ENCODE measurements at places on chromosomes 7 and 10. TPM values are rescaled to one million over a fixed set of nuclear protein-coding genes. Genes with fewer than 3 reads are reported as not detected.
A peak's percentile ranks its signal among the peaks of the same experiment; 100 is the strongest.

Gene ACBD7
- 0.63 TPM for total RNA-seq

DNA sequence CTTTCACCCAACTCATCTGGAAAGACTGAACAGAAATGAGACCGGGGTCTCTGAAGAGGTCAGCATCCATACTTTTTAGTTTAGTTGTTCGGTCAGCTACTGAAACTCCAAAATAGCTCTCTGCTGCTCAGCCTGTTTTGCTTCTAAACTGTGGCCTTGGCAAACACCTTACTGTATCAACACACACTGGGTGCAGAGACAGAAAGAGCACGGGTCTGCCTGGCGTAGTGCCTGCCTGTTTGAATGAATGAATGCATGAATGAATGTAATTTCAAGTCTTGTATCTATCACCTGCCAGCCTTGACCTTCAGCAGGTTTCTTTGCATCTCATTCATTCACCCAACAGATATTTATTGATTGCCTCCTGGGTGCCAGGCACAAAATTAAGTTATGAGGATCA lies 98.4 kb downstream of the PLPP4 start:
- DNase-seq, result no peak

DNA sequence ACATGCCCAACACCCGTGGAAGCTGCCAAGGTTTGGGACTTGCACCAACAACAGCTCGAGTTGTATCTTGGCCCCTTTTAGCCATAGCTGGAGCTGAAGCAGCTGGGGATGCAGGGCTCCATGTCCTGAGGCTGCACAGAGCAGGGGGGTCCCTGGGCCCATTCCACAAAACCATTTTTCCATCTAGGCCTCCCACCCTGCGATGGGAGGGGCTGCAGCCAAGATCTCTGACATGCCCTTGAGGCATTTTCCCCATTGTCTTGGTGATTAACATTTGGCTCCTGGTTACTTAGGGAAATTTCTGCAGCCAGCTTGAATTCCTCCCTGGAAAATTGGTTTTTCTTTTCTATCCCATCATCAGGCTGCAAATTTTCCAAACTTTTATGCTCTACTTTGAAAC lies 637.8 kb upstream of the VSTM2A start:
- DNase-seq, result no peak

Gene MORN4
- 14.2 TPM for total RNA-seq

Gene ADGRA1
- not detected for total RNA-seq

Gene ANKRD30A
- total RNA-seq, result not detected

Gene EPHA1
- total RNA-seq, result 1.2 TPM

- no peak for DNase-seq
Measured at GRCh38 chr7:137753948-137754851, 92.6 kb downstream of the DGKI start.

GRCh38 chr7:113562801-113563200 lies 356.0 kb downstream of the PPP1R3A start:
- no peak for DNase-seq

Gene GIMAP6
- total RNA-seq, result not detected

Gene NUTM2E
- total RNA-seq, result 0.12 TPM

Gene CALHM1
- not detected for total RNA-seq

Gene PILRA
- 0.65 TPM for total RNA-seq

GRCh38 chr10:110101464-110102144 lies 93.8 kb downstream of the ADD3 start:
- no peak for DNase-seq

Gene TIMM23
- 89.9 TPM for total RNA-seq

DNA sequence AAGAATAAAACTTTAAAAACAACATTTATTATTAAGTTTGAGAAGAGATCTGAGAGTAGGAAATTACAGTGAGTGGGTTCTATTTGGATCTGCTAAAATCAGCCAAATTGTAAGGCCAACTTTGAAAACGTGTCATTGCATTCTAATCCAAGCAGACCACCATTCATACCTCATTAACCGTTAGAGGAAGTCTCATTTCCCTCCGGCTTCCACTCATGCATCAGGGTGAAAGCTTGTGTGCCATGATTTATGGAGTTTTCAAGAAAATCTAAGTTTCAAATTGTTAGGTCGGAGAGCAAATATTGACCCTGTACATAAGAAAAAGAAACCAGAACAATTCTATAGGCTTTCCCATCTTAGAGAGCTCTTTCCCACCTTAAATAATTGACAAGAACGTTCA lies 166.6 kb upstream of the NRG3 start:
- DNase-seq, result no peak

DNA sequence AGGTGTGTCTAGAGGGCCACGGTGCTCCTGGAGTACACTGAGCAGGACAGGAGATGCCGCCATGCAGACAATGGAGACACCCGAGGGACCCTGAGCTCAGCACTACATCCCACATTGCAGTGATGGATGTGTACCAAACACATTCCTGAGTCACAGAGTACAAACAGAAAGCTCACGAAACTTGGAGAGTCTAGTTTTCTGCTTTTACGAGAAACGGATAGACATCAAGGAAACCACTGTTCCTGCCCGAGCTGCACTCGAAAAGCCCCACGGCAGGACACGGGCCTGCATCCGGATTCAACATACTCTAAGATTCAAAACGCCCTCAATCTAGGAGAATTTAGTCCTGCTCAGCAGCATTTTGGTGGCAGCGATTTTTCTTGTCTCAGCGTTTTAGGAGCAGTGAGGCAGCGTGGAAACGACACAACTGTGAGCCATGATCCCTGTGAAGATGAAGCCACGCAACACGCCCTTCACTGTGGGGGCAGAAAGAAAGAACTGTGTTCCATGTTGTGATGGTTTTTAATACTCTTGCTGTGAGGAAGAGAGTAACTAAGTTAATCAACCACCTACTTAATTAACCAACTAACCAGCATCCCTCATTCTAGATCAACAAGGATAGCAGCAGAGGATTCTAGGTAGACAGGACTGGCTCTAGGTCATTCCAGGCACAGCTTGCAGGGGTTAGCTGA lies 3.2 kb downstream of the TNS3 start:
- no peak for DNase-seq

Gene LBX1
- not detected for total RNA-seq

GRCh38 chr10:71804077-71804476 lies 30.8 kb upstream of the VSIR start:
- no peak for DNase-seq

GRCh38 chr10:45278860-45279498 lies 36.4 kb downstream of the OR13A1 start:
- DNase-seq, result no peak

- DNase-seq, result no peak
Measured at GRCh38 chr7:29359482-29360093, 165.0 kb downstream of the CHN2 start.

DNA sequence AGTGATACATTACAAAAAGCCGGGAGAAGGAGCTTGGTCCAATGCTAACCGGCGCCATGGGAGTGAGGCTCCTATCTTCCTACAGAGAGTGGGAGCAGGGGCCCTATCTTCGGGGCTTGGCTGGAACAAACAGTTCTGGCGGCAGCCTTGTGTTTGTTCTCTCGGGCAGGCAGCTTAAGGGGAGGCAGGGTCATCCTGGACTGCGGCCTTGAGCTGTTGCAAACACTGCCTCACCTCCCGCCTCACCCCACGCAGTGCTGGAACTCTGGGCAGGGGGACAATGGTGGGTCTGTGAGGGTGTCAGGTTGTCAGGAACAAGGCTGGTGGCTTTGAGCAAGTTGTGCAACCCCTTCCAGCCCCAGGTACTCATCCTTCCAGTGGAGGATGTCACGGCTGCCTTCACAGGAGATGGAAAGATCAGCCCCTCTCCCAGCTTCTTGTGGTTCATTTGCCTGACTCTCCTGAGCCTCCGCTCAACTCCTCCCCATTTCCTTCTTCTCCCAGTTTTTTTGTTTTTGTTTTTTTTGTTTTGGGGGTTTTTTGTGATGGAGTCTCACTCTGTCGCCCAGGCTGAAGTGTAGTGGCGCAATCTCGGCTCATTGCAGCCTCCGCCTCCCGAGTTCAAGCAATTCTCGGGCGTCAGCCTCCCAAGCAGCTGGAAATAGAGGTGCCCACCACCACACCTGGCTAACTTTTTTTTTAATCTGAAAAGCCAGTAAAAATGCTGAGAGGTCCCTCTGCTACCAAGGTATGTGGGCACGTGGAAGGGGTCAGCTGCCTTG lies 57.4 kb downstream of the SPOCK2 start:
- DNase-seq, result no peak

DNA sequence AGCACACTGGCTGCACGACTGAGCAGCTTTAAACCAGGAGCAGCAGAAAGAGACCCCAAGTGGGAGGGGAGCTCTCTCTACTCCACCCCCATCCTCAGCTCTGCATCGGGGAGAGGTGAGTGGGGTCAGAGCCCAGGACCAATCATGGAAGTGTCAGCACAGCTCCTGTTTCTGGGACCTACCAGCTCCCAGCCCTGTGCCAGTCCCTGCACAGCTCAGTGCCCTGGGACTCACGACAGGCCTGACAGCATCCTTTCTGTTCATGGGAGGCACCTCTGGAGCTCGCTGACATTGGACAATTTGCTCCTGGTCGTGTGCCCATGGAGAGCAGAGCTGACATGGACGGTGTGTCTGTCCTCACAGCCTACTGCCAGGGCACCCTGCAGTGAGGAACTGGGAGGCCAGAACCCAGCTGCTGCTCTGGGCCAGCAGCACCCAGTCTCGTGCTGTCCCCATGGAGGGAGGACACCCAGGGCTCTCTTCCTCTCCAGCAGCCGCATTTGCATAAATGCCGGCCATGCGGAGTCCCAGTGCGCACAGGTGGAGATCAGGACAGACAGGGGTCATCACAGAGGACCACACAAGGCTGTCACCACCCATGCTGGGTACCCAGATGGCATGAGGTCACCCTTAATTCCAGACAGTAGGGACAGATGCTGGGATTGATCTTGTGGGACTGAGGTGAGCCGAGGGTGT lies 45.9 kb upstream of the MSMB start:
- DNase-seq, result no peak

Gene AGR3
- total RNA-seq, result not detected

Gene ABCA13
- total RNA-seq, result 0.20 TPM

GRCh38 chr10:60139798-60140566 lies 233.6 kb upstream of the CCDC6 start:
- DNase-seq, result peak; percentile 84

Gene MBL2
- total RNA-seq, result not detected

DNA sequence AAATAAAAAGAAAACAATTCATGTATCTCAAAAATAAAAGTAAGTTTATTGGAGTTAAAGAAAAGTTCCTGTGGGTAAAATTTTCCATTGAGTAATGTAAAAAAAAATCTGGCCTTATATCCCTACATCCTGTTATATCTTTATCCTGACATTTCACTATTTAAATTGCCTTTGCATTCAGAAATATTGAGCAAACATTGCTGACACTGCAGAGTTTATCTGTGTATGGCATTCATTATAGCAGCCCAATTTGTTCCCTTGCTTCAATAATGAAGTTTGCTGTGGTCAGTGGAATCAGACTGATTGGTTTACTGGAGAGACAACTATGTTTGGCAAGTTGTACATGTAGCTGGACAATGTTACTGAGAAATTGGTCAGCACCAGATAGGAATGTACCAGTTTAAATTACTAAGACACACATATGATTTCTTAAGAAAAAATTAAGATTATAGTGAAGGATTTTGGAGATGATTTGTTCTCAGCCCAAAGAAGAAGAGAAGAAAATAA lies 271.7 kb downstream of the ANKRD7 start:
- DNase-seq, result no peak

GRCh38 chr10:80191589-80192270 lies 13.6 kb downstream of the ANXA11 start:
- peak; percentile 83 for DNase-seq

Gene CNOT4
- total RNA-seq, result 18.5 TPM

Gene MLXIPL
- total RNA-seq, result 1.5 TPM

Gene PDZD7
- 0.58 TPM for total RNA-seq

GRCh38 chr7:35555934-35556333 lies 139.0 kb downstream of the HERPUD2 start:
- peak; percentile 81 for DNase-seq

GRCh38 chr7:27435461-27435860 lies 192.9 kb downstream of the EVX1 start:
- DNase-seq, result peak; percentile 18

- DNase-seq, result no peak
Measured at GRCh38 chr7:67006965-67007364, 10.3 kb downstream of the TYW1 start.

Gene RGR
- total RNA-seq, result not detected

DNA sequence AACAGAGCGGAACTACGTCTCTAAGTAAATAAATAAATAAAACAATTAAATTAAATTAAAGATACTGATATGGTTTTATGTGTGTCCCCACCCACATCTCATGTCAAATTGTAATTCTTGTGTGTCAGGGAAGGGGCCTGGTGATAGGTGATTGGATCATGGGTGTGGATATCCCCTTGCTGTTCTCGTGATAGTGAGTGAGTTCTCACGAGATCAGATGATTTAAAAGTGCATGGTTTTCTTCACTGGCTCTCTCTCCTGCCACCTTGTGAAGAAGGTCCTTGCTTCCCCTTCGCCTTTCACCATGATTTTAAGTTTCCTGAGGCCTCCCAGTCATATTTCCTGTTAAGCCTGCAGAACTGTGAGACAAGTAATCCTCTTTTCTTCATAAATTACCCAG lies 29.0 kb upstream of the OGDHL start:
- no peak for DNase-seq

Gene SCIN
- not detected for total RNA-seq

Gene CDHR1
- total RNA-seq, result not detected

DNA sequence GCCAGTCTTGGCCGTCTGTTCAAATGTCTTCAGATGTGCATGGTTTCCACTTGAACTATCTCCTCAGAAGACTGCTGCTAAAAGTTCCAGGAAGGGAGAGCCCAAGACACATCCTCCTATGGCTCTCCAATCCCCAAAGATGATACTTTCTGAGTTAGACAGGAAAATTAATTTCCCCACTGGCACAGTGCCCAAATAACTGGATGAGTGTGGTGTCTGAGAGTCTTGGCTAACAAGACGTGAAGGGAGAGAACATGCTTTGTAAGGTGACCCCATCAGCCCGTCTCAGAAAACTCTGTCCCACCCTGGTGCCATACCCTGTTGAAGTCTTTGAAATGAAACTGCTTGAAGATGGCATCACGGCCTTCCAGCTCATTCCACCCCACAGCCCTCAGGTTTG lies 2.9 kb downstream of the PCBD1 start:
- no peak for DNase-seq

Gene GRK5
- total RNA-seq, result 1.2 TPM

Gene NEUROG3
- not detected for total RNA-seq

- no peak for DNase-seq
Measured at GRCh38 chr10:121732172-121732571, 133.9 kb upstream of the FGFR2 start.

- DNase-seq, result peak; percentile 70
Measured at GRCh38 chr10:91587710-91588638, 44.9 kb downstream of the PPP1R3C start.

Gene CARD11
- not detected for total RNA-seq
